ENCODE measurements at places on chromosomes 7 and 10.

GRCh38 chr7:132919771-132920170 is 162.1 kb downstream of the CHCHD3 start:
- DNase-seq = no peak

DNA sequence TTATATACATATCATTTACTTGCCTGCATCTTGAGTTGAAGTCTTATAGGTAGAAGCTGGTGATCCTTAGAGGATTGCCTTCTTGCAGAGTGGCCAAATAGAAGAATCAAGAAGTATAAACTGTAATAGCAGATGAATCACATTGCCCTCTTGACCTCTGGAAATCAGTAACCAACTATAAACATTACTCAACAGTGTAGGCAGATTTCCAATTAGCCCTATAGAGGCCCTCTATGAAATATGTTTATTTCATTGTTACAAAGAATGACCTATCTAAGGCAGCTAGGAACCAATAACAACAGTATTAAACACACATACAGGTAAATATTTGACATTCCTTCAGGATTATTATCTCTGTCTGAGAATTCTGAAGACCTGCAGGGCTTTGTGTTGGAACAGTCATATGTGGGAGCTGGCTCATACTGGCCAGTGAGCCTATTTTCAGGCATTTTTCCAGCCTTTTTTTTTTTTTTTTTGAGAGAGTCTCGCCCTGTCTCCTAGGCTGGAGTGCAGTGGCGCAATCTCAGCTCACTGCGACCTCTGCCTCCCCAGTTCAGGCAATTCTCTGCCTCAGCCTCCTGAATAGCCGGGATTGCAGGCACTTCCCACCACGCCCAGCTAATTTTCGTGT is 7.2 kb upstream of the SRI start:
- no peak for DNase-seq

DNA sequence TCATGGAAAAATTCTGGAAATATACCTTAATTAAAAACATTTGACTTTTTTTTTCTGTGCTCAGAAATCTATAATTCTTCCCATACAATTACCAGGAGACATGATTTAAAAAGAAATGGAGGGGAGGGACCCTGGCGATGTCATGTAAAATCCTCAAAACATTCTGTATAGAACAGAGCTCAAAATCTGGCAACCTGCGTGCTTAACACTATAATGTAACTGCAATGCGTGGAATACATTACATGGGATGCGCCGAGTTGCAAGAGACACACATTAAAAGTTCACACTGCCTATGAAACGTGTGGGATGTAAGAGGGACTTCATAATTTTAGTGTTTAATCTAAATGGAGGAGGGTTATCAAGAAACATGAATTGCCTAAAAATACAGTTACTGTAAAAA is 215.0 kb downstream of the GLI3 start:
- DNase-seq = no peak

- no peak for DNase-seq
Observed at GRCh38 chr7:103093429-103093828, 18.5 kb downstream of the ARMC10 start.

DNA sequence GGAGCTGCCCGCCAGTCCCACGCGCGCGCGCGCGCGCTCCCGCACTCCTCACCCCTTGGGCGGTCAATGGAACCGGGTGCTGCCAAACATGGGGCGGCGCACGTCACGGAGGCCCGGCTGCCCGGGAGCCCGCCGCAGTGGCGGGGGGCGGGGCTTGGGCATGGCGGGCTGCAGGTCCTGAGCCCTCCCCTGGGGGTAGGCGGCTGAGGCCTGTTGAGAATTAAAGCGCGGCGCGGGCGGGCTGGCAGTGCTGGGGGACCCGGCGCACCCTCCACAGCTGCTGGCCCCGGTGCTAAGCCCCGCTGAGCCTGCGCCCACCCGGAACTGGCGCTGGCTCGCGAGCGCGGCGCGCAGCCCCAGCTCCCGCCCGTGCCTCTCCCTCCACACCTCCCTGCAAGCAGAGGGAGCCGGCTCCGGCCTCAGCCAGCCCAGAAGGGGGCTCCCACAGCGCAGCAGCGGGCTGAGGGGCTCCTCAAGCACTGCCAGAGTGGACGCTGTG is 634.2 kb downstream of the ANKRD7 start:
- no peak for DNase-seq

GRCh38 chr7:47677664-47678063 is 95.8 kb upstream of the TNS3 start:
- DNase-seq = no peak

GRCh38 chr10:23370106-23370505 is 25.5 kb upstream of the C10orf67 start:
- DNase-seq = no peak

GRCh38 chr10:22434521-22434920 is 89.2 kb downstream of the SPAG6 start:
- DNase-seq = no peak

DNA sequence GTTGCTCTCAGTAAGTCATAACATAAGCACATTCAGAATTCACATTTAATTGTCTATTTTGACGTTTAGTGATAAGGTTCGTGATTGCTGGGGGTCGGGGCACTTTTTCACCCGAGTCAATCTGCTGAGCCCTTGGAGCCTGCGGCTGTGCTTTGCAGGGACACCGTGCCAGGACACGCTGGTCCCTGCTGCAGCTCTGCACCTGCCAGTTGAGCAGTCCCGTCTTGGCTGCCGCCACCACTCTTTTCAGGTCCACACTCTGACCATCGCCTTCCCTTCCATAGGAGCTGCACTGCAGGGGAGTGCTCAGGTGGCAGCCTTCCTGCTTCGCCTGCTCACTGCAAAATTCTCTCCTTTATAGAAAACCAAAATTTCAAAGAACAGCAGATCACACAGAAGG is 36.4 kb downstream of the CUL1 start:
- no peak for DNase-seq

DNA sequence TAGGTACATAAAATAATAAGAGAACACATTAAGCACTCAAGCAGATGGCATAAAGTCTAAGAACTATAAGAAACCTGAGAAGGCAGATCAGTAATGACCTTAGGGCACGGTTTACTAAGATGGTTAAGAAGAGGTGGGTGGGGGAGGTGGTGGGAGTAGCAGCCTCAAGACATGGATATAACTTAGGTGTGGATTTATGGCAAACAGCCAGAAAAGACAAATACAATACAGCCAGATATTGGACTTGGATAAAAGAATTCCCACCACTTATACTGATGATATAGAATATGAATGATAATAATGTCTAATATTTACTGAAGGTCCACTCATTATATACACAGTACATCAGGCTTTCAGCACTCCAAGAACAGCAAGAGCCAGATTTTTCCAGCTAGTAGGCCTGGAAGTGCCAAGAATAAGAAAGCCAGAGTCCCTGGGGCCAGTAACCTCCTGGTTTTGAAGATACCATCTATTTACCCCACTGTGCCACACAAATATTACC is 11.9 kb downstream of the DPY19L1 start:
- no peak for DNase-seq

DNA sequence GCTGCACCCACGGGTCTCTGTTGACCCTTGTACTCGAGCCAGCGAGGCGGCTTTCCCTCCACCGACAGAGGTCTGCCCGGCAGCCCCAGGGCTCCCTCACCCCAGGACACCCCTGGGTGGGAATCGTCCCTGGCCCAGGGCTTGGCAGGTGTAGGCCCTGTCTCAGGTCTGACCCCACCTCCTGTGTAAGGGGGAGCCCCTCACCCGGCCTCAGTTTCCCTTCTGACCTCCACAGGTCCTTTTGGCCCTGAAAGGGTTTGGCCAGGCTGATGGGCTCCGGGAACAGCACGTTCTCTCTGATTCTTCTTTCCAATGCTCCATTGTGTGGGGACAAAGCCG is 25.0 kb upstream of the ELFN1 start:
- DNase-seq = no peak

DNA sequence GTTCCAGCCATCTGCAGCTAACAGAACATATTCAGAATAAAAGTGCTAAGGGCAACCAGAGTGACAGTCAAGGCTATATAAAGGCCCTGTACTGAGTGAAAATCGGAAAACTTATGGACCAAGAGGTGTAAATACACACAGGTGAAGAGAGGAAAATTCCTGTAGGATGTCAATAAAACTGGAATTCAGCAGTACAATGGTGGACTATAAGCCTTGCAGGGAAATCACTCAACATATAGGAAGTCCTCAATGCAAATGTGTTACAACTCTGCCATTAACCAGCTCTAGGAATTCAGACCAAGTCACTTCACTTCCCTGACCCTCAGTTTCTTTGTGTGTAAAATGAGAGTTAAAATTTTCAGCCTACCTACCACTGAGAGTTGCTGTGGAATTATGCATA is 7.7 kb downstream of the USP6NL start:
- DNase-seq = no peak

- peak; percentile 36 for DNase-seq
Observed at GRCh38 chr10:70672165-70673042, at the start of gene ADAMTS14. ADAMTS14 (plus strand) TSS chr10:70672506; CDS start chr10:70672803, 297 bp downstream.
